ENCODE measurements at places on chromosomes 2 and 18.

DNA sequence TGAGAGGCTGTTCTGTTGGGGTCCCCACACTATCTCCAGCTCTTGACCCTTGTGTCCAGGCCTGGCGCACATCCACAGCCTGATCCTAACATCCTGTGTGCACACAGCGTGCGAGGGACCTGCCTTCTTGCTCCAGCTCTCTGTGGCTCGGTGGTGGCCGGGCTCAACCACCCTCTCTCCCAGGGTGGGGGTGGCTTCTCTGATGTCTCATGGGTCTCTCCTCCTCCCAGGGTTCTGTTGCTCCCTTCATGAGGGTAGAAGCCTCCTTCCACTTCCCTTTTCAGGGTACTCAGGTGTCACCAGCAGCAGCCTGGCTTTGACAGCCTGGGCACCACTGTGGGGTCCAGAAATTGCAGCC, 196.9 kb upstream of the RAB6C start:
- DNase-seq, result no peak

DNA sequence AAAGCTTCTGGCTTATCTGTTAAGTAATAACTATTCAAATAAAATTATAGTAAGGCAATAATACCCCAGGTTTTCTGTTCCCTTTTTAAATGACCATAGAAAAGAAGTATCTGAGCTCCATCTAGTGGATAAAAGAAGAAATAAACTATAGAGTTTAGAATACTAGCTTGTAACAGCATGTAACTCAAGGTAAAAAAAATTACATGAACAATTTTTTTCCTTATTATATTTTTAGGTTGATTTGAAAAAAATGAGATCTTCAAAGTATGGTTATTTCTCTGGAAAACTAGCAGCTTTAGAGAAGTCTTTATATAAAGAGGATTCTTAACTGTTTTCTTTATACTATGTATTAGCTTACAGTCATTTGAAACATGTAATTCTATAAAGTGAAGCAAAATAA, 58.1 kb downstream of the NCKAP1 start:
- peak; percentile 36 for DNase-seq

DNA sequence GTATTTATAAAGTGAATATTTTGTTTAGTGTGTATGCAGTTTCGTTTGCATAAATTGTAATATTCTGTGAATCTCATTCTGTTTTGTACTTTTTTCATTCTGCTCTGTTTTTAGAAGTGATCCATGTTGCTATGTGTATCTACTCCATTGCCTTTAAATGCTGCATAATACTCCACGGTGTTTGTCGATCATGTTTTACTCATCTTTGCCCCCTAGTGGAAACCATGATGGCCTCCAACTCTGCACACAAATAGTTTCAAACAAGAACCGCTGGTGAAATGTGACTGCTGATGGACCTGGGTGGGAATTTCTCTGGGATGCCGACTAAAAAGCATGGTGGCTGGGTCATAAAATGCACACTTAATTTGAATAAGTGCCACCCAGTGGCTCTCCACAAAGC, 32.0 kb upstream of the SKOR2 start:
- DNase-seq, result no peak

DNA sequence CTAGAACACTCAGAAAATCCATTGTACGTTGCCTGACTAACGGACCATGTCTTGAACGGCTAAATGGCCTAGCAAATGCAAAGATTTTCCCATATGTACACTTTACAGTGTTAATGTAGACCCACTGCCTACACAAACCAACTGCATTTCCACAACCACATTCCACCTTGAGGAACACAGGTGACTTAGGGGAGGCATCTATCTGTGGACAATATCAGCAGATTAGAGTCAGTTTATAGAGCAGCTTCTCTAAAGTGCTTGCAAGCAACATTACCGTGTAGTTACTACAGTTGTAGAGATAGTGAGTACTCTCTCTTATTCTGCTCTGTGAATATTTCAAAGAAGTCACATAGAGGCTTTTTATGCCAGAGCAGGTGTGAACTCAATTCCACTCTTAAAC, 139.6 kb downstream of the TCF4 start:
- no peak for DNase-seq

DNA sequence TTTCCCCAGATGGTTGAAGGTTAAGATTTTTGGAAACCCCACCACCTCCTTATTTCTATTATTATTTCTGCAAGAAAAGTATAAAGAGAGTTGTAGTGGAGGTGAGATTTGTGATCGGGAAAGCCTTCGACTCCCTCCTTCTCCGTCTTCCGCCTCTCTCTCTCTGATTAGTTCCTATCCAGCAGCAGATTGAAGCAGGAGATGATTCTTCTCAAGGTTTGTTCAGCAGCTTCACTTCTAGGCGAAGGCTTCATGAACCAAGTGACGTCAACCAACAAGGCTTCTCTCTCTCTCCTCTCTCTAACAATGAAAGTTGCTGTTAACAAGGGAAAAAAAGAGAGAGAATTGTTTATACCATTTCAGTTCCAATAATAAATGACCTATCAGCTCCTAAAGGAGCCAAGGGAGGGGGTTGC, at the start of gene BAZ2B:
Gene BAZ2B, minus strand, starts transcription at position 263 of the 416 bp plus-strand sequence. CDS start 137,829 bp downstream, outside the sequence.
- DNase-seq, result peak; percentile 80

DNA sequence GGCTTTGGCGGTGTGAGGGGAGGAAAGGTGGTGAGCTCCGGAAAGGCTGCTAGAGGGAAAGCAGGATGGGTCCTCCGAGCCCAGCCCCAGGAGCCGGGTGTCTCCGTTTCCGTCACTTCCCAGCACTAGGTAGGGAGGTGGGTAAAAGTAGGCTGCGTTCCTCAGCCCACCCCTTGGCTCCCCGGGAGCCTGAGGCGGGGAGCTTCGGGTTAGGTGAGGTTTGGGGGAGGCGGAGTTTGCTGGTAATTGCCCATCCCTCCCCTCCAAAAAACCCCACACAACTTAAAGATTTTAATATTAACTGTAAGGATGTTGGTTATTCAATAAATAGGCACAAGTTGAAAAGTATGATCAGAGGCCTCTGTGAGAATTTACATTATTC, 552 bp upstream of the ATF2 start:
- DNase-seq, result no peak

Data from muscle of back (tissue), 13 donors.